NCI-H1694 (cell line): ENCODE measurements at places on chromosomes 3 and 15.

DNA sequence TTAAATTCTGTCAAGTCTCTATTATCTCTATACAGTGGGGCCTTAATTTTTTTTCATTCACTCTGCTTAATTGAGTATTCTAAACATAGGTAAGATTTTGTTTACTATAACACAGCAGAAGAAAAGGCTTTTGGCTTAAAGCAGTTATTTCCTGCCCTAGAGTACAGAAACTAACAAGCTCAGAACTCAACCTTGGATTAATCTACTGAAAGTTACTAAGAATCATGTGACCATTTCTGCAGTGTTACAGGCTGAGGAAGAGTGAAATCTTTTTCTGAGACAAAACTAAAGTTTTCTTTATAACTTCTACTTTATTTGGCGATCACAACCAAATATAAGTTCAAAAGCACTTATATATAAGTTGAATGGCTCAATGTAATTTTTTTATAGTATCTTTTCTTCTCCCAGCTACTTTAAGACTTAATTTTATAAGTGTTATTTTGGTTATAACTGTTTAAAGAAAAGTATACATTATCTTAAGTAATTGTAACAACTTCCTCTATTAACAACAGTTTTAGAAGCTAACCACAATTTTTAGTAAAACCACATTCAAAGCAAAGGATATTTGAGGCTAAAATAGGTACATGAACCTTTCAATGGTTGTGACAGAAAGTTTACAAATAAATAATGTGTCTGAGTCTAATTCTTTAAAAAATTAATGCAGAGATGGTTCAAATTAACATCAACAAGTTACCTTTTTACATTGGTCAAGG is 240.6 kb upstream of the NAALADL2 start:
- DNase-seq = no peak

DNA sequence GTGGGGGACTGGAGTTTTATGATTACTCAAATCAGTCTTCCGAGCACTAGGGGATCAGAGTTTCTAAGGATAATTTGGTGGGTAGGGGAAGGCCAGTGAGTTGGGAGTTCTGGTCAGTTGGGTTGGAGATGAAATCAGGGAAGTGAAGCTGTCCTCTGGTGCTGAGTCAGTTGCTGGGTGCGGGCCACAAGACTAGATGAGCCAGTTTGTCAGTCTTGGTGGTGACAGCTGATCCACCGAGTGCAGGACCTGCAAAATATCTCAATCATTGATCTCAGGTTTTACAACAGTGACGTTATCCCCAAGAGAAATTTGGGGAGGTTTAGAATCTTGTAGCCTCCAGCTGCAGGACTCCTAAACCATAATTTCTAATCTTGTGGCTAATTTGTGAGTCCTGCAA is 249.4 kb downstream of the FAM43A start:
- DNase-seq = no peak

GRCh38 chr3:52710512-52710911 is 4.6 kb downstream of the SPCS1 start:
- DNase-seq = no peak

GRCh38 chr15:25761971-25762662 is 101.0 kb downstream of the ATP10A start:
- no peak for DNase-seq

- peak; percentile 15 for DNase-seq
Measured at GRCh38 chr3:138051947-138052802, 42.2 kb downstream of the CLDN18 start.

DNA sequence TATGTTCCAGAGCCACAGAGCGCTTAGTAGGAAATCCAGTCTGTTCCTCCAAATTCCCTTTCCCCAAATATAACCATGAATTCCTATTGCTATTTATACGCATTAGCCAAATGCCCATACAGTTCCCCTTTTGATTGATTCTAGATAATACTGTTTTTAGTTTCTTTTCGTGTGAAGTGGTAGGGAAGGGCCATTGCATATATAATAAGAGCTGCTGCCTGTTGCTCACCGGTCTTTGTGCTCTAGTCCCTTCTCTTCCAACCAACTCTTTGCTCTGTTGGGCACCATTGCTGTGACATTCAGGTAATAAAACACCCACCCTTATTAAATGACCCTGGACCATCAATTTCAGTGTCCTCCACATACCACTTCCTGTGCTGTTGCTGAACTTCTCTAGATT is 379.9 kb upstream of the KCNMB2 start:
- DNase-seq = no peak

- DNase-seq = no peak
Measured at GRCh38 chr3:138227650-138228049, 40.5 kb downstream of the ARMC8 start.

DNA sequence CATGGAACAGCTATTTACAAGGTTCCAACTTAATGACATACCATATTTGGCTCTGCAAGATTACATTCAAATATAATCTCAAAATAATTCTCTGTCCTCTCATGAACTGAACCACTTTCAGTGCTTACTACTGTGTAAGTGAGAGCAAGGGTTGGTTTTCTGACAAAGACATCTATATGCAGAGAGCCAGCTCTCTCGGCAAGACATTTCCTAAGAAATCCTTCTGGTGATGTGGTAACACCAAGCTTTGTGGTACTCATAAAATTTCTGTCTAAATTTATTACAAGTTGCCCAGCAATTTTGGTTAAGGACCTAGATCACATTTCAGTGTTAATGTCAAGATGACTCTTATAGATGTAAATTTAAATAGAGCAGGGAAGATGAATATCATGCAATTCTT is 184.9 kb downstream of the GAP43 start:
- DNase-seq = no peak

- no peak for DNase-seq
Measured at GRCh38 chr3:72233571-72233970, 448.6 kb upstream of the PROK2 start.

- DNase-seq = no peak
Measured at GRCh38 chr3:187223799-187224198, 26.5 kb downstream of the RTP1 start.

DNA sequence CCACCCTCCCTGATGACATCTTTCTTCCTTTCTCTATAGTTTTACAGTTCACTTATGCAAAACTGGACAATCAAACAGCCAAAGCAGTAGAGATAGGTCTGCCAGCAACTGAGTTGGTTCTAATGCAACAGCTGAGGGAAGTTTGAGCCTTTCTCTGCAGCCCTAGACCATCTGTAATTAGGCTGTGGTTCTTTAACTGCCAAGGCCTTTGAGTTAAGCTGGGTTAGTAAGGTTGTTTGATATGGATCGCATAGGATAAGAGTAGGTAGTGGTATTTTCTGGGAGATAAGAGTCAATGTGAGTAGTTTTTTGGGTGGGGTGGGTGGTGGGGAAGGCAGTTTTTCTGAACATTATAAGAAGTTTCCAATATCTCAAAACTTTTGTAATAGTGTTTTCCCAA is 3.0 kb downstream of the RPL39L start:
- DNase-seq = no peak

DNA sequence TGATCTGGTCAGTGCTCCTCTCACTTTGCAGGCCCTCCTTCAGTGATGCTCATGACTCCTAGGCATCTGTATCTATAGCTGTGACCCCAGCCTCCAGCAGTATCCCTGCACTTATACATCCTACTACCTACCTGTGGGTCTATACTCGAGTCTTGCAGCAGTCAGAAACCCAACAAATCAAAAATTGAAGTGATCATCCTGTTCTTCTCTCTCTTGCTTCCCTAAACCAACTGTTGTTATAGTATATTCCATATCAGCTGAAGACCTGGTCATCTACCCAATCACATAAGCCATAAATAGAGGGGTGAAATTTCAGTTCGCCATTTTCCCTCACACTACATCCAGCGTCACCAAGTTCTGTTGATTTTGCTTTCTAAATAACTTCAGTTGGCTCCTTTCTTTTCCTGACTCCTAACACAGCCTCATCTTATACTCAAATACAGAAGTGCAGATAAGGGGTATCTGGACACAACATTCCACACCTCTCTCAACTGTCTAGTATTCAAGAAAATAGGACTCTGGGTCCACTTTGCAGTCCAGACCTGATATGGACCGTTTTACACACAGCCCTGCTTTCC is 25.9 kb upstream of the SRPRB start:
- no peak for DNase-seq

DNA sequence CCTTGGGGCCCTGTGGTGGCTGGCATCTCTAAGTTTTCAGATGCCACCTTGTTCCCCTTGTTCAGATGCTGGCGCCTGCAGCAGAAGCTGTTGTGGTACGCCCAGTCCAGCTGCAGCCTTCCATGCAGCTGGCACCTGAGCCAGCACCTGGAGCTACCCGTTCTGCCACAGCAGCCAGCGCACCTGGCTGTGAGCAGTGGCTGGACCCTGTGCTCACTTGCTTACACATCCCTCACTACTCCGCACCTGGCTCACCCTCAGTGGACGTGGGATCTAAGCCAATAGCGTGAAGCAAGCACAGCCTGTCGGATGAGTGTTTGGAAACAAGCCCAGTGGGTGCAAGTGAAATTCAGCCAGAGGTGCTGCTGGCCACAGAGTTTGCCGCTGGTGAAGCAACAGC is 607.5 kb upstream of the BCHE start:
- DNase-seq = no peak

- DNase-seq = no peak
Measured at GRCh38 chr15:56537881-56538280, 72.9 kb upstream of the MNS1 start.

DNA sequence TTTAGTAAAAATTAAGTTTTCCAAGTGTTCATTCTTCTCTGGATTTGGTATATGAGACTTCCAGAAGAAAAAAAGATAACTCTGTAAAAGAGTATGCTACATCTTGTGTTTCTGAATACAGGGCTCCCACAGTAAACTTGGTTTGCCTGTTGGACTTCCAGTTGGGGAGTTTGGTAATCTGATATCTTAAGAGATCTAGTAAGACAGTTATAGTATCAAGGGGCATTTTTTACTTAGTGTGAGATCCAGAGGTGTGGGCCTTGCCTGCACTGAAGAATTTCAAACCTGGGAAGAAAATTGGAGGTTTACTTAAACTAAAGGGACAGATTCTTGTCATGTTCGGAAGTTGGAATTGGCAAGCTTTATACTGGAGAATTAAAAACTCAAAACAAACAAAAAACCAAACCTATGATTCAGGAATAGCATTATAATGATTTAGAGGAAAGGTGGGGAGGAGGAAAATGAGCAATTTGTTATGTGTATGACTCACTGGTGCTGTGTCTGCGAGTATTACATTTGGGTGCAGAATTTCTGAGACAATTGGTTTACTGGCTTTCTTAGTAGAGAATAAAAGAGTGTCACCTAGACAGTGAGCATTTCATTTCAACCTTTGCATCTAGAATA is 58.9 kb upstream of the ULK4 start:
- DNase-seq = no peak

- DNase-seq = no peak
Measured at GRCh38 chr3:32820430-32820829, 2.6 kb downstream of the TRIM71 start.

GRCh38 chr15:38740206-38740605 is 175.6 kb upstream of the RASGRP1 start:
- DNase-seq = no peak

DNA sequence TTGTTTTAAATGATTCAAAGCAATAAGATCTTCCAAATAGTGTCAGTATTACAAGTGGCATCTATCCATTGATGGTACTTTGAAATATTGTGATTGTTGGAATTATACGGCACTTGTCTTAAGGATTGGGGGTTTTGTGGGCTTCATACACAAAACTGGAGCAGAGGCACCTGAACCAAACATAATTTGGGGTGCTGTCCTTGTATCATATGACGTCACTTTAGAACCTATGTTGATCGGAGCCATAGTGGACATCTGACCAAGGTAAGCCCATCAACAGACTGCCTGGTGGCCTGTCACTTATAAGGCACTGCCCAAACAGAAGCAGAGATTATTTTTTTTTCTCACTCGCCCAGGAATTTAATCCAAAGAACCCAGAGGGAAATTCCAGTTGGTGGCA is 2.9 kb upstream of the LRRC58 start:
- no peak for DNase-seq

- no peak for DNase-seq
Measured at GRCh38 chr3:25895031-25895430, 105.1 kb downstream of the OXSM start.

- no peak for DNase-seq
Measured at GRCh38 chr3:10597733-10598132, 92.3 kb upstream of the ATP2B2 start.

GRCh38 chr15:97652700-97653167 is 307.8 kb upstream of the ARRDC4 start:
- no peak for DNase-seq

DNA sequence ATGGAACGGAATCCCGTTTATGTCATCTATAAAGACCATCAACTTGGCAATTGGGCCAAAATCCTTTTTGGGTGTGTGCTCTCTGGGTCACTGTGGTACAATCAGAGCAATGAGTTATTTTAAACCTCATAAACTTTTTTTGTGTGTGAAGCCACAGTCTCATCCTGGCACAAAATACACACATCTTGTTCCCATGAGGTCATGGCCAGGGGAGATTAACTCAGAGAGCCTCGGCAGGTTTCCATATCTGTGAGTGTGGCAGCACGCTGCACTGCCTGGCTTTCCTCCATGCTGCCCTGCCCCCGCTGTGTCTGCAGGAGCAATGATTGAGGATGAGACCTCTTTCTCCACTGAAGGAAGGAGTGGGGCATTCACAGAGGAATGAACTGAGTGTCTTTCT is 54.0 kb upstream of the DLG1 start:
- no peak for DNase-seq

DNA sequence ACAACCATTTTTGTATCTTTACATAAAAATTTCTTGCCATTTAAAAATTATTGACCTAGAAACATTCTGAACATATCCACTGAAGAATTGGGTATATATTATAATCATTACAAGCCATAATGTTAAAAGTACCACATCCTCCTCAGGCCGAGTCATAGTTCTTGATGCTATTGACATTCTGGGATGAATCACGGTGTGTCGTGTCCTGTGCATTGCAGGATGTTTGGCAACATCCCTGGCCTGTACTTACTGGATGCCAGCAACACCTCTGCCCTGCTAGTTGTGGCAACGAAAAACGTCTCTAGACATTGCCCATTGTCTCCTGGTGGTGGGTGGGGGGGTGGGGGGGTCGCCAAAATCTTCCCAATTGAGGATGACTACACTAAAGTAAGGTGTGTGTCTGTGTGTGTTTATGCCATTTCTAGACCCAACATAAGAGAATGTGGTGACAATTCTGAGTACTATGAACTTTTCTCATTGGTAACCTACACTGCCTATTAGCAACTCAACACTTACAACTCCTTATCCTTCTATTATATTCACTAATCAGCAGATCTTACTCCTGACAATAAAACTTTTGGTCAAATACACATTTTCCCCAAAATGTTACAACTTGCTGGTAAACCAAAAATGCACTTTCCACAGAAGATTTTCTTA is 471.6 kb downstream of the FOXP1 start:
- DNase-seq = no peak

DNA sequence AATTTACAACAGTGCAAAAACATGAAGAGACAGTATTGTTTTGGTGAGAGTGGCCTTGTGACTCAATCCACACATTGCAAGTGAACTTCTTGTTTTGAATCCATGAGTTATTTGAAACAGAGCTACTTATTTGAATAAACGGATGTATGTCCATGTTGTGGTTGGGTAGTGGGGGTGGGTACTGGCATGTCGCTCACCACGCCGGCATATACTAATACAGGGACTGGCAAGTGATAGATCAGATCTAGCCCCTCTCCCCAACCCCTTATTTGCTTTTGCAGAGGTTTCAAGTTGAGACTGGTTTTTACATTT is 83.8 kb downstream of the EDEM1 start:
- DNase-seq = no peak
